Activated T-cell treated with anti-CD3 and anti-CD28 coated beads for 48 hours (primary cell): ENCODE measurements at places on chromosomes 2 and 18.
A peak's percentile ranks its signal among the peaks of the same experiment; 100 is the strongest.

- DNase-seq, result no peak
Measured at GRCh38 chr2:68189991-68190784, 32.5 kb downstream of the PNO1 start.

GRCh38 chr18:43830947-43831346 is 553.7 kb upstream of the SYT4 start:
- no peak for DNase-seq

DNA sequence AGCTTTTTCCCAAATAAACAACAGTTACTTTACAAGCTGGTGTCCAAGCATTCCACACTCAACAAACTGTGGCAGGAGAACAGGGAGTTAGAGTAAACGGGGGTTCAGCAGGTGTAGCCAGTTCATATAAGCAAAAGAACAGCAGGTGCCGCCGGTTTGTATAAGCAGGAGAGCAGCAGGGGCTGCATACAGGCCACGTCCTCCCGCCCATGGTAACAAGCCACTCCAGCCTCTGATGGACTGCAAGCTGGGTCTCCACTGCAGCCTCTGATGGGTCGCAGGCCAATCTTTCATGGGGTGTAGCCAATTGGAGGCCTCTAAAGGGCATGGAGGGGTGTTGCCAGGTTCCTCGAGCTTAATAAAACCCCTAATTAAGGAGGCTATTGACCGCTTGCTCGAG is 189.3 kb downstream of the ANKRD30B start:
- no peak for DNase-seq

DNA sequence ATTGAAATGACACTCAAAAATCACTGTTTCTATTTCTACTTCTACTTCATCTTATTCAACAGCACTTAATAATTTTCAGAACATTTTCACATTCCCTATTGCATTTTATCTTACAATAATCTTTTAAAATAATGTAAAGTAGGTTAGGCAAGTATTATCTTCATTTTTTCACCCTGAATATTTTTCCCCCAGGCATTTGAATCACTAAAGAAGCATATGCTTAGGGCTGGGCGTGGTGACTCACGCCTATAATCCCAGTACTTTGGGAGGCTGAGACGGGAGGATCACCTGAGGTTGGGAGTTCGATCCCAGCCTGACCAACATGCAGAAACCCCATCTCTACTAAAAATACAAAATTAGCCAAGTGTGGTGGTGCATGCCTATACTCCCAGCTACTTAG is 6.7 kb downstream of the WDCP start:
- DNase-seq, result no peak

- DNase-seq, result no peak
Measured at GRCh38 chr18:62745089-62745751, 29.9 kb downstream of the PHLPP1 start.

DNA sequence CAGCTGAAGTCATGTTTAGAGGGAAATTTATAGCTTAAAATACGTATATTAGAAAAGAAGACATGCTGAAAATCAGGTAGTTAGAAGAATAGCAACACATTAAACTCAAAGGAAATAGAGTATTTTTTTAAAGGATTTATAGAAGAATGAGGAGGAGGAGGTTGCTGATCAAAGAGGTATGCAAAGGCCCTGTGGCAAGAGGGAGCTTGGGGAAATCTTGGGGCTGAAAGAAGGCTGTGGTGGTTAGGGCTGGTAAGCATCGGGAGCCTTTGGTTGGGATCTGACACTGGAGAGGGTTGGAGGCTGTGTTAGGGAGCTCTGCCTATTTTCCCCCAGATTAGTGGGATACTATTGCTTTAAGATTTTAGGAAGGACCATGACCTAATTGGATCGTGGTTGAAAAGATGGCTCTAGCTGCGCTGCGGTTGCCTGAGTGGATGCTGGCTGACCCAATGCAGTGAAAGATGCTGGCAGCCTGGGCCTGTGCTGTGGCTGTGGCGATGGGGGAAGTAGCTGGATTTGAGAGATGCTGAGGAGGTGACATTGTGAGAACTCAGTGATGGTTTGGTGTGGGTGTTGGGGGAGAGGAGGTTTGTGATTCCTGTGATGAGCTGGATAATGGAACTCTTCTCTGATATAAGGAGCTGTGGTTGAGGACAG is 11.7 kb downstream of the DGKD start:
- DNase-seq, result no peak

GRCh38 chr2:109048163-109048562 is 59.1 kb upstream of the EDAR start:
- no peak for DNase-seq

DNA sequence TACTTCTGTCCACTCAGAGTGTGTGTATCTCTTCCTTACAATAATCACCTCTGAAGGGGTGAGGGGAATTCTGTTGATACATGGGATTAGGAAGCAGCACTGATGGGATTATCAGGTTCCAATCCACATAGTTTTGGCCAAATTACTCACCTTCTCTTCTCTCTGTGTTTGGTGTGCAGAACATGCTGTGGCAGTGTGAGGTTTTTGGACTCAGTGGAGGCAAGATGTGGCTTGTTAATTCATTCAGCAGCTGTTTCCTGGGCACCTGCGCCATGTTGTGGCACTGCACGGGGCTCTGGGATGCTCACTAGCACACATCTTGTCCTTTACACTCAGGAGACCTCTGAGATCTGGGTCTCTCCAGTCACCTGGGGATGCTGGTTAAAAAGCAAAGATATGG is 350.3 kb upstream of the HS6ST1 start:
- no peak for DNase-seq

GRCh38 chr2:119433636-119434327 is 2.1 kb downstream of the TMEM37 start:
- DNase-seq, result no peak

DNA sequence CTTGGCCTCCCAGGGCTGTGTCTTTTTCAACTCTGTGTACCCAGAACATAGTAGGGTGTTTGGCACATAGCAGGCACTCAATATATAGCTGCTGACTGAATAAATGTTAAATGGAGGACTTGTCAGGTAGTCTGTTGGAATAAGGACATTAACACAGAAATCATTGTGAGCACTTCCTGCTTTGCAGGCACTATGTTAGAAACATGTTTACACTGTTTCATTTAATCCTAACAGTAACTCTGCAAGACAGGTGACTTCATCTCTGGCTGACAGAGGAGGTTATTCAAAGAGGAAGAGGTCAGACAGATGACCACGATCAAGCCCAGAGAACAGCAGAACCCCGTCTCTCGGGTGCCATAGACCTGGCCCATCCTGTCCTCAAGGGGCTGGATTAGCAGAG is 28.0 kb upstream of the PIEZO2 start:
- no peak for DNase-seq

DNA sequence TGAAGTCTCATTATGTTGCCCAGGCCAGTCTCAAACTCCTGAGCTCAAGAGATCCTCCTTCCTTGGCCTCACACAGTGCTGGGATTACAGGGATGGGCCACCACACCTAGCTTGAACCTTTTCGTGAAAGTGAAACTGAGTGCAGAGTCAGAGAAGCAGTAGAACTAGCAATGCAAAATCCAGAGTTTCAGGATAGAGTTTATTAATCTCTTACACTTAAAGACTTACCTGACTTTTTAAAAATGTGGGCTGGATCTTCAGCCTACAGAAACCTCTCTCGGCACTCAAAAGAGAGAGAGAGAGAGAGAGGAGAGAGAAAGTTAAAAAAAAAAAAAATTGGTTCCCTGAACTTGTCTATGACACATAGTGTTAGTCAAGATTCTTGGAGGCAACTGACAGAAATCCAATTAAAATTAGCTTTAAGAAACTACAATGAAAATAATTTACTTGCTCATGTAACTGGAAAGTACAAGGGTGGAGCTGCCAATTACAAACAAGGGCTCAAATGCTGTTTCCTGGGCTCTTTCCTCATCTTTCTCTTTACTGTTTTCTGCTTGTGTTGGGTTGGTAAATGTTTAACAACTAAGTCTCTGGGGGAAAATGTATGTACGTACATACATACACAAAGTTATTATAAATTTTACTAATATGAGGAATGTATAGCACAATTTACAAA is 98.1 kb upstream of the CERS6 start:
- DNase-seq, result no peak

- peak; percentile 74 for DNase-seq
Measured at GRCh38 chr2:27049422-27050280, 1.8 kb upstream of the AGBL5 start.

GRCh38 chr2:109375656-109376055 is 238.1 kb downstream of the SEPTIN10 start:
- DNase-seq, result no peak

GRCh38 chr2:120227111-120227991 is 4.2 kb upstream of the TMEM185B start:
- DNase-seq, result no peak

DNA sequence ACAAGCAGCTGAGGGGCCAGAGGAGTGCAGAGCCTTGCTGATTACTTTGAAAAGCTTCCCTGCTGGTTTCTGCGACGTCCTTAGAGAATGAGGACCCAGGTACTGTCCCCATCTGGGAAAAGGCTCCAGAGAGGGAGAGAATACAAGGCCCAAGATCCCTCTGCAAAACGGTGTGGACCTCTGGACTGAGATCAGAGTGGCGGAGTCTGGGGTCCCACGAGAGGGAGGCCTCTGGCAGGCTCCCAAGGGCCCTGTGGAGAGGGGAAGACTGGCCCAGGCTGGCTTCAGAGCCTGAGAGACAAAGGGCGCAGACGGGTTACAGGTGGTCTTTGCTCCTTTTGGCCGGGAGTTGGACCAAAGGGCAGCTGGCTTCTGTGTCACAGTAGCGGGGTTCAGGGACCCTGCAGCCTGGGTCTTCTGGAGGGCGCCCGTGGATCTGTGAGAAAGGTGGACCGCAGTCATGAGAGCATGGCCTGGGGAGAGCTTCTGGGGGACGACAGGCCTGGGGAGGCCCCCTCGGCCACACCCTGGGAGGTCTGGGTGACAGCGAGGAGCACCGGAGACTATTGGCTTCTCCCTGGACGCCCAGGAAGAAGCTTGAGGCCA is 805 bp downstream of the SNORC start:
- DNase-seq, result no peak

DNA sequence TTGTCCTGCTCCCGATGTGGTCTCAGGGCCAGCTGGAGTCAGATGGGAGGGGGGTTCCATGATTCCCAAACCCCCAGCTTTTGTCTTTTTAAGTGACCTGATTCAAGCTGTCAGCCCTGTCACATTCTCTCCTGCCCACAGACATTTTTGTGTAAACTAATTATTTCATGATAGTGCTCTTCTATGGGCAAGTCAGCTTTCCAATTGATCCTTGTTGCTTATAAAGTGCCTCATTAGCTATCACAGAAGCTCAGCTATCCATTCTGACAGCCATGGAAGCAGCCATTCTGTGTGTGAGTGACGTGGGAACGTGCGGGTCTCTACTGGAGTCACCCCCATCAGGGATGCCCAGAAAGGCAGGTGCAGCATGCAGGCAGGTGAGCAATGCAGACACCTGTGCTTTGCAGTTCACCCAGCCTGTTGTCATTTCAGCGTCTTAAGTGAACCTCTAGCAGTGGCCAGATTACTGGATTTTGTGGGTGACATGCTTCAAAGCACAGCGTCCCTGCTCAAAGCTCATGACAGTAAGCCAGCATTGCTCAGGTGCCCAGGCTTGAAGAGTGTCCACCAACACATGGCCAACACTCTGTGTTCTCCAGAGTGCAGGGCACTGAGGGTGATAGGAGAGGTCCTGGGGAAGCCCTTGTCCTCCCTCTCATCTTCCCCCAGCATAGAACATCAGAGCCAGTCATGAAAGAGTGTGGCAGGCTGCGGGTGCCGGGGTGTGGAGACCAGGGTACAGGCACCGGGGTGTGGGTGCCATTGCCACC is 162.1 kb upstream of the SH3BP4 start:
- DNase-seq, result no peak

DNA sequence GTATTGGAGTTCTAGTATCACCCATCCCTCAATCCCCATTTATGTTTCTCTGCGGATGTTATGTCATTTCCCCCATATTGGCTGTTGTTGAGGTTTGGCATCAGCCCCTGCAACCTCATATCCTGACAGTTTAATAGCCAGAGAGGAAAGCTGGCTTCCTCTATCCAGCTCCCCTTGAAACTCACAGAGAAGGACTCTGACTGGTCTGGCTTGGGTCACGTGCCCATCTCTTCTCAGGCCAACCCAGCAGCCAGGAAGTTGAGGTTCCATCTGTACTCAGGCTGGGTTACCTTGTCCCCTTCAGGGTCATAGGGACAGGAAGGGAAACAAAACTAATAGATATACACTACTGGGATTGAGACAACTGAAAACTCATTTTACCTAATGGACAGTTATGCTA is 148.0 kb upstream of the SLC14A2 start:
- DNase-seq, result no peak

GRCh38 chr2:127609818-127610217 is 36.1 kb upstream of the GPR17 start:
- DNase-seq, result no peak

DNA sequence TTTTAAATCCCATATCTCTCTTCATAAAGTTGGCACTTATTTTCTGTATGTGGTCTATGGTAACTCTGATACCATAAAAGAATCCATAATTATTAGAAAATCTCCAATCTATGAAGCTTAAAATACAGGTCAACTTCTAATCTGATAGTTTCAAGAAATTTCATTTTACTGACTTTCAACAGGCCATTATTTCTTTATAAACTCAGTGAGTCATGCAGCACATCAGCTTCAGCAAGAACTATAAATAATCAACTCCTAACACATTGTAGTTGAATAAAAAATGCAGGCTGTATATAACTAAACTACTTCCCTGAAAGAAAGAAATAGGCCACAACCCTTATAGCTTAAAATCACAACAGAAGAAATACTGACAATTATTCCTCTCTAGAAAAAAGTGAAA is 204.3 kb upstream of the CCDC150 start:
- no peak for DNase-seq

DNA sequence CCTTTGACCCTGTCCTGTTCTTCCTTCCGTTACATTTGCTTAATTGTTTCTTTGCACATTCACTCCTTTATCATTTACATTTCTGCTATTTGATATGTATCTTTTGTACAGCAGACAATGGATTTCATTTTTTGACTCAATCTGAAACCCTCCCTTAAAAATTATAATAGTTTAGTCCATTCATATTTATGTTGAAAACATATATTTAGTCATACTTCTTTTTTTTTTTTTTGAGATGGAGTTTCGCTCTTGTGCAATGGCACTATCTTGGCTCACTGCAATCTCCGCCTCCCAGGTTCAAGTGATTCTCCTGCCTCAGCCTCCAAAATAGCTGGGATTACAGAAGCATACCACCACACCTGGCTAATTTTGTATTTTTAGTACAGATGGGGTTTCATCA is 95.3 kb upstream of the TGFA start:
- DNase-seq, result no peak

DNA sequence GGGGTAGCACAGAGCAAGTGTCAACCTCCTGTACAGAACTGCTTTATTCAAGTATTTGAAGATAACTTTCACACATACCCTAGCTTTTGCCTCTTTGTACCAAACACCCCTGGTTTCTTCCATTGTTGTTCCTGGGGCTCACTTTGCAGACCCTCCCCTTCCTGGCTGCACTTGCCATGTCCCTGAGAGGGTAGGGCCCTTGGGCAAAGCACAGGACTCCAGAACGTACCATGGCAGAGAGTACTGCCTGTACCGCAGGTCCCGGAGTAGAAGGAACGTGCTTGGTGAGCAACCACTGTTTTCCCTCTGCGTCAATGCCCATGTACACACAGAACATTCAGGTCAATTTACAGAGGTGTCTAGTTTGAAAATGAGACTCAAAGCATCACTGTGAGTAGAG is 290.4 kb downstream of the EN1 start:
- no peak for DNase-seq
